ENCODE measurements at places on chromosomes 4 and X. TPM values are rescaled to one million over a fixed set of nuclear protein-coding genes. Genes with fewer than 3 reads are reported as not detected.

The MEPE gene
- not detected for total RNA-seq

DNA sequence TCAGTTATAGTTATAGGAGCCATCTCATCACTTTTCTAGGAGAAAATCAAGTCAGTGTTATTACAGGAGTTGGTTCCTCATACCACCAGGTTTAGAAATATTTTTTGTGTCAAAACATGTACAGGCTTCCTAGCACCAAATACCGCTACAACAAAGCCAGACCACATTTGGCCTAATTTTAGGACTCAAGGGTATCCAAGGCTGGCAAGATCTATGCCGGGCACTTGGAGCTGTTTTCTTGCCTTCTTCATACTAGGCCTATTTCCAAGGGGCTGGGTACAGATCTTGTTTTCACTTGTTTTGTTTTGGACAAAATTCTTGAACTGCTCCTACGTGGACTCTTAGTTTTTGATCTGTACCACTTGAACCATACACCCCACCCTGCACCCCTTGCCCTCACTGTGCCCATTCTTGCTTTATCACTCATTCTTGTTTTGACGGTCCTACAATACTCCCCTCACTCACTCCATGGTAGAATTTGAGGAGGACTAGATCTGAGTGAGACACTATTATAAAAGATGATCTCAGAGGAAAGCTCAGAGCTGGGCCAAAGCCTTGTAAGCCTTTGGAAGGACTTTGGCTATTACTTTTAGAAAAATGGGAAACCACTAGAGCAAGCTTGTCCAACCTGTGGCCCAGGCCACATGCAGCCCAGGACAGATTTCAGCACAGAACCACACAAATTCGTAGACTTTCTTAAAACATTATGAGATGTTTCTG is 17.7 kb upstream of the TMEM144 start:
- DNase-seq = no peak

The PNMA3 gene
- total RNA-seq = under 0.01 TPM

GRCh38 chr4:19961091-19961490 is 290.6 kb upstream of the SLIT2 start:
- DNase-seq = no peak

DNA sequence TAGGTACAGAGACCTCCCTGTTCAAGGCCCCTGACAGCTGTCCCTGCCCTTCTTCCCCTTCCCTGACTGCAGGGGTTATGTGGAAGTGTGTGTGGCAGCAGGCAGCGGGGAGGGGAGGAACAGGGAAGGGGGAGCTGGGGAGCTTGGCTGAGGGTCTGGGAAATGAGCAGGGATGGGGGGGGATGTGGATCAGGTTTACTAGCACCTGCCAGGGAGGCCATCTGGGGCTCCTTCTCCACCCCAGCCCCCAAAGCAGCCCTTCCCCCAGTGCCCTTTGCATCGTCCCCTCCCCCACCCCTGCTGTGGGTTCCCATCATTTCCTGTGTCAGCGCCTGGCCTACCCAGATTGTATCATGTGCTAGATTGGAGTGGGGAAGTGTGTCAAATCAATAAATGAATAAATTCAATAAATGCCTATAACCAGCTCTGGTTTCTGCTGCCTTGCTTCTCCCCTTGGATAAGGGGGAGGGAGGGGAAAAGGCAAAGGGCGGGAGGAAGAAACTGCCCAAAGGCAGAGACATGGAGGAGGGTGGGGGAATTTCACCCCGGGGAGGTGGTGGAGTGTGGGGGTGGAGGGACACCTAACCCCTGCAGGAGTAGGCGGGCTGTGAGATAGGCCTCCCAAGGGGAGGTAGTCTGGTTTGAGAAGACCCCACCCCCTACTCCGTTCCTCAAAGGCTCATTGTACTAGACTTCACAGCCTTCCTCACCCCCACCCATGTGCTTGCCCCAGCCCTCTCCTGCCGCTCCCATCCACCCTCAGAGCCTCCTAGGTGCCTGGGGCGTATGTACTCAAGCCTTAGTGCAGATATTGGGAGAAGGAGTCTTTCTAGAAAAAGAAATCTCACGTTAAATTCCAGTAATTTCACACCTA is 3.2 kb downstream of the CXorf65 start:
- DNase-seq = no peak

The ZNF732 gene
- 1.1 TPM for total RNA-seq

DNA sequence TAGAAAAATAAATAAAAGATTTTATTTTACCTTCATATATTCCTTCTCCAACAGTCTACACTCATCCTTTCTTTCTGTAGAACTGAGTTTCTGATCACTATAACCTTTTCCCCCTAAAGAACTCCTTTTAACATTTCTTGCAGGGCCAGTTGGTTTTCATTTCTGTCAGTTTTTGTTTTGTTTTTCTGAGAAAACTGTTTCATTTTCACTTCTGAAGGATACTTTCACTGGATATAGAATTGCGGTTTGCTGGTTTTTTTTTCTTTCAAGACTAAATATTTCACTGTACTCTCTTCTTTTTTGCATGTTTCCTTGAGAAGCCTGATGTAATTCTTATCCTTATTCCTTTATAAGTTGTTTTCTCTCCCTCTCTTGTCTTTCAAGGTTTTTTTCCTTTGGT is 90.4 kb upstream of the EOLA2 start:
- no peak for DNase-seq

Data from pulmonary artery endothelial cell (primary cell).